ENCODE measurements at places on chromosomes 13 and 19.

GRCh38 chr19:39021063-39021462 lies 11.3 kb downstream of the FBXO27 start:
- no peak for DNase-seq

GRCh38 chr19:46077815-46078167 lies 37.0 kb upstream of the IGFL4 start:
- no peak for DNase-seq

GRCh38 chr19:50567882-50568727 lies at the start of gene LRRC4B:
Gene LRRC4B, minus strand, starts transcription at chr19:50568435. Its CDS starts 19,597 bp downstream, at chr19:50548838.
- no peak for DNase-seq

GRCh38 chr19:20669263-20669662 lies 7.9 kb upstream of the ZNF626 start:
- DNase-seq: no peak

DNA sequence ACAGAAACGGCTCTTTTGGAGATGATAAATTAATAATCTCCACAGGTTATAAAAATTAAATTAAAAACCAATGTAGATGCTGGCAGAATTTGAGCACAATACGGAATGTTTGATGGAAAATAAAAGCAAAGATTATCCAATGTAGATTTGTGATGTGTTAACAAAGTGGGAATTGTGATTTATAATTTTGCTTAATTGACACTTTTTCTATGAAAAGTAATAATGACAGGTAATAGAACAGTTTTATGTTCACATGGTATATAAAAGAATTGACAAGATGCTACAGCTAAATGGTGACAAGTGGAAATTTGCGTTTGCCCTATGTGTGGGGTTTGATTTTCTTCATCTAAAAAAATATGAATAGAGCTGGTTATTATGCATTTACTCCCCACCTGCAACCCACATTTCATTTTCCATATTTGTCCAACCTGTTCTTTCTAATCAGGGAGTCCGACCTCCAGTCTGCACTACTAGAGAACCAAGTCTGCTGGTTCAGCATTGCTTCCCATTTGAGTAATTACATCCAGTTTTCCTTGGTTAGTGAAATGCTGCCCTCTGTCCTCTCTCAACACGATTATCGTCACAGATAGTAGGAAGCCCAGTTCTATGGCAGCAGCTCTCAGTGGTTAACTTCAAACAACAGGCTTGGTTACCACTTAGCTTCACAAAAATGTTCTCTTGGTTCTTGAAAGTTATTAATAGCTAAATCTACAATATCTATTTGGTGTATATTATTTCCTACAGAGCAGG lies 61.4 kb upstream of the SLITRK1 start:
- DNase-seq: no peak

DNA sequence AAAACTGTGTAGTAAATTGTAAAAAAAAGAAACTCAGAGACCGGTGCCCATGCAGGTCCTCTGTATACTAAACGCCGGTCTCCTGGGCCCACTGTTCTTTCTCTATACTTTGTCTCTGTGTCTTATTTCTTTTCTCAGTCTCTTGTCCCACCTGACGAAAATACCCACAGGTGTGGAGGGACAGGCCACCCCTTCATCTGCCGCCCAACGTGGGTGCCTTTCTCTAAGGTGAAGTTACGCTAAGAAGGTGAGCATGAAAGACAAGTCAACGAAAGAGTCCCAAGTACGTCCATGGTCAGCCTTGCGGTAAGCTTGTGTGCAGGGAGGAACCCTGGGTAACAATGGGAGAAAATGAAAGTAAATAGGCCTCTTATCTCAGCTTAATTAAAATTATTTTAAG lies 48.0 kb upstream of the WASF3 start:
- DNase-seq: no peak

GRCh38 chr19:18319591-18320135 lies 3.2 kb downstream of the LSM4 start:
- no peak for DNase-seq

- DNase-seq: no peak
Measured at GRCh38 chr13:34201050-34201913, 383.3 kb downstream of the RFC3 start.

- DNase-seq: no peak
Measured at GRCh38 chr19:52603558-52604207, 33.6 kb downstream of the ZNF701 start.

- DNase-seq: no peak
Measured at GRCh38 chr19:35211545-35212230, 16.9 kb downstream of the FAM187B start.

DNA sequence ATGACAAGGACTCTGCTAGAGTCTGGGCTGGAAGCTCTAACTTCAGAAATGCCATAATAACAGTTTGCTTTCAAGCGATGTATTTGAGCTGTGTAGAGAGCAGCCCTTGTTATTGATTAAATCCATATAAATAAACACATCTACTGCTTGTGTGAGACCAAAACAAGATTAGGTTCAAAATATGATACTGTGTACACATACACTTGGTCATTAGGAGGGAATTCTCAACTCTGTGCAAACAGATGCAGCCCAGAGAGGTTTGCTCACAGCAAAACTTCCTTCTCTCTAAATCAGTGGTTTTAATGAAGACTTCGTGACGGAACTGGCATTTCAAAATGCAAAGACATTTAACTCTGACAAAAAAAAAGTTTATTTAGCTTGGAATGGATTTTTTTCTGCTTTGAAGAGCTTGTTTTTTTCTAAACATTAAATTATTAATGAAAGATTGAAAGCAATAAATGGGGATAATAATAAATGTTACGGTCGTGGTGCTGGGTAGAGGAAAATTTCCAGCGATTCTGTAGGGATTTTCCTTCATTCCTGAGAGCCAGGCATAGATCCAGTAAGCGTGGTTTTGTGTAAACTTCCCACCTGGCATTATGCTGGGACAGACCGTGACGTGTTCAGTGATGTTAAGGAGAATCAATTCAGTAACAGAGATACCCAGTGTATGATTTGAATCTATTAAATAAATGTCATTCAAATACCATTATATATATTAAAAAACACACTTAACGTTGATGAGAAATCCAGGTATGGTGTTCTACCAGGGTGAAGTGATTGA lies 213.7 kb downstream of the TEX29 start:
- DNase-seq: no peak

DNA sequence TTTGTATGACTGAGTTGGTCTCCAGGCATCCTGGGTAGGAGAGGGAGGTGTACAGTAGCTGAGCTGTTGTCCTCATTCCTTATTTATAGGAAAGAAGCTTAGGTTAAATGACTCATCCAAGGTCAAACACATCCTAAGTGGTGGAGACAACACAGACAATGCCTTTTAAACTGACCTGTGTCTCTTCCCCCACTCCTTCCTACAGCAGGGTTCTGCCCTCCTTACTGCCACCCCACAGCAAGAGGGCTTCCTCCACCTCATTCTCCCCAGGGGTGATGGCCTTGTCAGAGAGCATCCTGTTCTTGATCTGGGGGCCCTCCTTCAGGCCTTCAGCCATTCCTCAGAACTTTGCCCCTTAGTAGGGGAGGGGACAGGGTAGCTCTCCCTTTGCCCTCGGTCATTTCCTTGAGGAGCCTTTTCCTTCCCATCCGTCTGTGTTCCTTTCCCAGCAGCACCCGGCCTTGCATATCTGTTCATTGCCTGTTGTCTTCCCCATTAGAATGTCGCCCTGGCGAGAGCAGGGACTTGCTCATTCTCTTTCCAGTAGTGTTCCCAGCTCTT lies 48.2 kb upstream of the GPI start:
- no peak for DNase-seq

DNA sequence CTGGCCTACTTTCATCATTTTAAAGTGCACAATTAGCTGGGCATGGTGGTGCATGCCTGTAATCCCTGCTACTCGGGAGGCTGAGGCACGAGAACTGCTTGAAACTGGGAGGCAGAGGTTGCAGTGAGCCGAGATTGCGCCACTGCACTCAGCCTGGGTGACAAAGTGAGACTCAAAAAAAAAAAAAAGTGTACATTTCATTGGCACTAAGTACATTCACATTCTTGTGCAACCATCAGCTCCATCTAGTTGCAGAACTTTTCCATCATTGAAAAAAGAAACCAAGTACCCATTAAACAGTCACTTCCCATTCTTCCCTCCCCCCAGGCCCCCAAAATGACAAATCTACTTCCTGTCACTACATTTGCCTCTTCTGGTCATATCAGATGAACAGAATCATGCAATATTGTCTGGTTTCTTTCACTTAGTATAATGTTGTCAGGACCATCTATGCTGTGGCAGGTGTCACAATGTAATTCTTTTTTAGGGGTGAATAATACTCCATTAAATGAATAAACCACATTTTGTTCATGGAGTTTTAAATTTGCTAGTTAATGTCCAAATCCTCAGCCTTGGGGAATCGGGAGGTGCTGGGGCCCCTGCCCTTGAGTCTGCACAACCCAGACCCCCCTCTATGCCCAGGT lies 7.4 kb upstream of the SIGLEC11 start:
- no peak for DNase-seq

DNA sequence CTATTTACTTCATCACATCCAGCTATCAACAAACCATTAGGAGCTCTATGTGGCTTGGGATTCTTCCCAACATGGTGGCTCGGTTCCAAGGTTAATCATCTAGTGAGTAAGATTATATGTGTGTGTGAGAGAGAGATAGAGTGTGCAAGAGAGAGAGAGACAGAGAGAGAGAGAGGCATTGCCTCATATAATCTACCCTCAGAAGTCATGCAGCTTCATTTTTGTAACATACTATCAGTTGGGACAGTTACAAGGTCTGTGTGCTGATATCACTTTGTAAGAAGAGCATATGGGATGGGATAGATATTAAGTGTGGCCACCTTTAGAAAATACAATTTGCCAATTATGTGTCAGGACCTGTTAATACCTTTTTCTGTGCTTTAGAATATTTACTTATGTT lies 104.1 kb downstream of the NDFIP2 start:
- no peak for DNase-seq

DNA sequence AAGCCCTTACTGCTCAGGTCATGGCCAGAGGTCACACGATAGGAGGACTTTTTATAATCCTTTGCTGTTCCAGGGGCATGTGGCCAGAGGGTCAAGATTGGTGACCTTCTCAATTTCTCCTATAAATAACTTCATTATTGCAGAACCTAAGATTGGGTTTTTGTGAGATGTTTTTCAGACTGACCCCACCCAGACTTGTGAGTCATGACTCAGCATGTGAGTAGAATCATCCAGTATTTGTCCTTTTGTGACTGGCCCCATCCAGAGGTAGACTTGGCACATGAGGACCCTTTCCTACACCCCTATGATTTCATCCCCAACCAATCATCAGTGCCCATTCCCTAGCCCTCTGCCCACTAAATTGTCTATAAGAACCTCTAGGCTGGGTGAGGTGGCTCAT lies 84.5 kb upstream of the ABCC4 start:
- no peak for DNase-seq

GRCh38 chr13:26929971-26930730 lies 169.6 kb upstream of the GPR12 start:
- no peak for DNase-seq

DNA sequence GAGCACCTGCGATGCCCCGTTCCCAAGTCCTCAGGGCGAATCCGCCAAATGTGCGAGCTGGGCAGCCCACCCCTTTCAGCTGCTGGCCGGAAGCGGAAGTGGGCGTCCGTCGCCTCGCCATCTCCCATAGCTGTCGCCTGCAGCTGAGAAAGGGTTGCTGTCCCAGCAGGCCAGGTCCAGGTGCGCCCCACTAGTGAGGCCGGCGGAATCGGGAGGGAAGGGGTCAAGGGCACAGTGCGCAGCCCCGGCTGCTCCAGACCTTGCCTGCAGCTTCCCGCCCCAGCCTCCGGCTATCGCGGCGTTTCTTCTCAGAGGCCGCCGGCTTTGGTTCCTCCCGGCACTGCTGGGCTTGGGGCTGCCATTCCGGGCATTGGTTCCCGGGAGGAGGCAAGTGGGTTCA lies at the start of gene ZNF177:
ZNF177 (plus strand) TSS at position 109 of the 400 bp plus-strand sequence. CDS start 15,299 bp downstream, outside the sequence.
- no peak for DNase-seq

GRCh38 chr19:42295342-42295741 lies 6.6 kb upstream of the PRR19 start:
- DNase-seq: no peak

DNA sequence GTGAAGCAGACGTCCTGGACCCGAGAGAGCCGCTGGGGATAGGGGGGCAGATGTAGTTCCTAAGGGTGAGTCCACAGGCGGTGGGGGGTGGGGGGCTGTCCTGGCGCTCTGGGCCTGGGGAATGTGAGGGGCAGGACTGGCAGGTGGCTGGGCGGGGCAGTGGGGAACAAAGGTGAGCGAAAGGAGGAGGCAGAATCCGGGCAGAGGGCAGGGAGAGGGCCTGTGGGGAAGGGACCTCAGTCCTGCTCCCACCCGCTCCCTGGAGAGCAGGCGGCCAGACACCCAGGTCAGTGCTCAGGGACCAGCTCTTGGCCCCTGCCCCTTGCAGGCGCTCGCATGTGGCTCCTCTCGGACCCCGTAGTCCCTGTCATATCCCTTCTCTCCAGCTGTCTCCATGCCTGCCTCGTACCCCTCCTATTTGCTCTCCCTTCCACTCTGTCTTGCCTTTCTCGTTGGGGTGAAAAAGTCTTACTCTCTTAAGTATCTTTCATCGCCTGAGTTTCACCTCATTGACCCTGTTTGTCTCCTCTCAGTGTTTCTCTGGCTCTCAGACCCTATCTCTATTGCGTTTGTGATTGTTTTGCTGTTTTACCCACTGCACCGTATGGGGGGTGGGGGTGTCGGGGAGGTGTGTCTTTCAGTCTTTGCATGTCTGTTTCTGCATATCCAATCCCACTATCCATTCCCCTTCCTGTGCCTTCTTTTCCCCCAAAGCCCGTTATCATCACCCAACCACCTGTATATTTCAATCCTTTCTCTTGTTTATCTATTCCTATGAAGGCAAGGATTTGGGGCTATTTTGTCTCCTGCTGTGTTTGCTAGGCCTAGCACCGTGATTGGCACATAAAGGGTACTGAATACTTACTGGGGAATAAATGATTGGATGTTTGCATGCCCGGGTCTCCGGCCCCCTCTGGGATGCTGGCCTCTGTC lies 5.8 kb downstream of the SPHK2 start:
- no peak for DNase-seq

DNA sequence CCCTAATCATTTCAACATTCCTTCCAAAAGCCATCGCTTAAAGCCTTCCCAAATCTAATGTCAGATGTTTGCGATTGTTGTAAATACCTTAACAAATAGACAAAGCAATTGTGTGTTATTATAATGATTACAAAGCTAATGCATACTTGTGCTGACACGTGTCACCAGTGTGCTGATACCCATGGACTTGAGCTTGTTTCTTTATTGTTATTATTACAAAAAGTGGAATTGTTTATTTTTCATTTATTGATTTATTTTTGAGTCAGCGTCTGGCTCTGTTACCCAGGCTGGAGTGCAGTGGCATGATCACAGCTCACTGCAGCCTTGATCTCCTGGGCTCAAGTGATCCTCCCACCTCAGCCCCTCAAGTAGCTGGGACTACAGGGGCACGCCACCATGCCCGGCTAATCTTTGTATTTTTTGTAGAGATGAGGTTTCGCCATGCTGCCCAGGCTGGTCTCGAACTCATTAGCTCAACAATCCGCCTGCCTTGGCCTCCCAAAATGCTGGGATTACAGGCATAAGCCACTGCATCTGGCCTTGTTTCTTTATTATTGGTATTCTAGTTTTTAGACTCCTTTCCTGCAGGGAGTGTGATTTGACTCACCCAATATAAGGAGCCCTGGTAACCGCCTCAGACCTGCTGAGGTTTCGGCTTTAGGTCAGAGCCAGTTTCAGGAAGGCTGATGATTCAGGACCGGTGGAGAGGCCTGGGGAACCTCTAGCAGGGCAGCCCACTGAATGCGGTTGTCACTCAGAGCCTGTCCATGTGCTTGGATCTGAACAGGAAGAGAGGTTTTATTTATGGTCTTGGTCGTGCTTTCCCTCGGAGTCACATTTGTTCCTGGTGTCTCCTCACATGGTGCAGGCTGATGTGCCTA lies 2.1 kb upstream of the FBXO17 start:
- DNase-seq: no peak
